ENCODE measurements at places on chromosomes 12 and 14.

GRCh38 chr12:12180136-12180535, 86.7 kb downstream of the LRP6 start:
- DNase-seq: no peak

DNA sequence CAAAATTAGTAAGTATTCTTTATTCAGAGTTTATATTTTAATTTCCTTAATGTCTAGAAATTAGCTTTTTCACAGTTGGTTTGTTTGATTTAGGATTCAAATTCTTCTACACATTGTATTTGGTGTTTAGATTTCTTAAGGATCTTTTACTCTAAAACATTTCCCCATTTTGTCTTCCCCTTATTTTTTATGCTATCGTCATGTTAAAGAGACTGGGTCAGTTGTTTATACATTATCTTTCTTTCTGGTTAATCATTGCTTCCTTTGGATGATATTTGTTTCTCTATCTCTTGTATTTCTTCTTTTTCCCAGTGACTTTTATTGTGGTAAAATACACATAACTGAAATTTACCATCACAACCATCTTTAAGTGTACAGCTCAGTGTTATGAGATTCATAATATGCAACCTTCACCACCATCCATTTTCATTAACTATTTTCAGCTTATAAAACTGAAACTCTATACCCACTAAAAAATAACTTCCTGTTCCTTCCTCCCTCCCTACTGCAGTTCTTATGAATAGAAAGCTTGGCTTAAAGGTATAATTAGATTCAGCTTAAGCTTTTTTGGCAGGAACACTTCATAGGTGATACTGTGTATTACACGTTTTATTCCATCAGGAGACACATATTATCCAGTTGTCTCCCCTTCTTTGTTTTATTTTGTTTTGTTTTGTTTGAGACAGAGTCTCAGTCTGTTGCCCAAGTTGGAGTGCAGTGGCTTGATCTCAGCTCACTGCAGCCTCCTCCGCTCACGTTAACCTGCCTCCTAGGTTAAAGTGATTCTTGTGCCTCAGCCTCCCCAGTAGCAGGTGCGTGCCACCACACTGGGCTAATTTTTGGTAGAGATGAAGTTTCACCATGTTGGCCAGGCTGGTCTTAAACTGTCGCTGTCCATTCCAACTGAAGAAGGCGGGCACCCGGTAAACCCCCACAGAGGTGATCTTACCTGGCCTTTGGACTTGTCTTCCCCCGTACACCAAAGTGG, 45.0 kb downstream of the NOPCHAP1 start:
- no peak for DNase-seq

DNA sequence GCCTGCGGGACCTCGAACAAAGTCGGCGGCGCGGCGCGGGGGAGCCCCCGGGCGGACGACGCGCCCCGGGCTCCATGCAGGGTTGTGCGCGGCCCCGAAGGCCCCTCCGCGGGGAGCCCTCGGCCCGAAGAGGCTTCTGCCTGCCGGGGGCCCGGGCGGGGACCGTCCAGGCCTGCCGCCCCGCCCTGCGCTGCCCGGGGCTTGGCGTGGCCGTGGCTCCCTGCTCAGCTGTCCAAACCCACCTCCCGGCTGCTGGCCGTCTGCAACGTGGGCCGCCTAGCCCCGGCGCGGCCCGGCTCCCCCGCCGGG, 670 bp downstream of the DYRK2 start:
- DNase-seq: peak; percentile 16

DNA sequence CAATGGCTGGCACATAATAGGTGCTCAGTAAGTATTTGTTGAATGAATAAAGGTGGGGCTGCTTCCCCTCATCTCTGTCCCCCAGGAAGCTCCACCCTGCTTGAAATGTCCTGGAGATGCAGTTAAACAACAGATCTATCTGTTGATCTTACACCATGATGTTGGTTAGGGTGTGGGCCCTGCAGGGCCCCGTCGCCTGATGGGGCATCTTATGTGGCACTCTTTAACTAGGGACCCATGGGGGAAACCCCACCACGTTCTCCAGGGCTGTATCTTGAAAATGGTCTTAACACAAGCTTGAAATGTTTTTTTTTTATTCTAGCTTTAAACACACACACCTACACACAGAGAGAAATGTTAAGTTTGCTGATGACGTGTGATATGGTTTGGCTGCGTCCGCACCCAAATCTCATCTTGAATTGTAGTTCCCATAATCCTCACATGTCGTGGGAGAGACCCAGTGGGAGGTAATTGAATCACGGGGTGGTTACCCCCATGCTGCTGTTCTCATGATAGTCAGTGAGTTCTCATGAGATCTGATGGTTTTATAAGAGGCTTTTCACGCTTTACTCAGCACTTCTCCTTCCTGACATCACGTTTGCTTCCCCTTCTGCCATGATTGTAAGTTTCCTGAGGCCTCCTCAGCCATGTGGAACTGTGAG, 741.7 kb downstream of the VRK1 start:
- DNase-seq: no peak

DNA sequence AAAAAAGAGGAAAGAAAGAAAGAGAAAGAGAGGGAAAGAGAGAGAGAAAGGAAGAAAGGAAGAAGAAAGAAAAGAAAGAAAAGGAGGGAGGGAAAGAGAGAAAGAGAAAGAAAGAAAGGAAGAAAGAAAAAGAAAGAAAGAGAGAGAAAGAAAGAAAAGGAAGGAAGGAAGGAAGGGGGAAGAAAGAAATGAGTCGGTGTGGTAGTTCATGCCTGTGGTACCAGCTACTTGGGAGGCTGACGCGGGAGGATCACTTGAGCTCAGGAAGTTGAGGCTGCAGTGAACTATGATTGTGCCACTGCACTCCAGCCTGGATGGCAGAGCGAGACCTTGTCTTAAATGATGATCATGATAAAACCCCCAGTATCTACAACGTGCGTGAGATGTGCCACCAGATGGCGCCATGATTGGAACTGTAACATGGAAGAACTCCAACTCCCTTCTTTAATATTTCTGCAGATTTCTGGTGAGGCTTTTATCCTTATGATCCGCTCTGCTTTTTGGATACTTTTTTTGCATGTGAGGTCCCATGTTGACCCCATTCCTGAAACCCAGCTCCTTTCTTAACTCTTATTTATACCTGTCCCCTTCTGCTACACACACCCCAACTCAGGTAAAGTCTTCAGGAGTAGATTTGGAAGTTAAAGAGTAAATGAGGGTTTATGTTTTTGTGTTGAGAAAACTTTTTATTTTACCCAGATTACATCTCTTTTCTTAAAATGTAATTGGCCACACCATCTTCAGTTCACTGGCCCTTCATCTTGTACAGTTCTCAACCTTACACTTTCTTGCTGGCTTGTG, 25.6 kb downstream of the RNASE10 start:
- DNase-seq: peak; percentile 86

DNA sequence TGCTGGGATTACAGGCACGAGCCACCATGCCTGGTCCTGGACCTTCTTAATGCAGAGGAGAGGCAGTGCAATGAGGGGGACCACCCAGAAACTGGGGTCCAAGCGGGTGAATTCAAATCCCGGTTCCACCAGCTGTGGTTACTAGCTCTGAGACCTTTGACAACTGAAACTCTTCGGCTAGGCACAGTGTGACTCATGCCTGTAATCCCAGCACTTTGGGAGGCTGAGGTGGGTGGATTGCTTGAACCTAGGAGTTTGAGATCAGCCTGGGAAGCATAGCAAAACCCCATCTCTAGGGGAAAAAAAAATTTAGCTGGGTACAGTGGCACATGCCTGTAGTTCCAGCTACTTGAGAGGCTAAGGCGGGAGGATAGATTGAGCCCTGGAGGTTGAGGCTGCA, 5.0 kb upstream of the CD4 start:
- DNase-seq: no peak

GRCh38 chr12:106720696-106721095, 53.8 kb upstream of the RIC8B start:
- DNase-seq: no peak

GRCh38 chr14:56858422-56858821, 48.1 kb upstream of the OTX2 start:
- DNase-seq: no peak

DNA sequence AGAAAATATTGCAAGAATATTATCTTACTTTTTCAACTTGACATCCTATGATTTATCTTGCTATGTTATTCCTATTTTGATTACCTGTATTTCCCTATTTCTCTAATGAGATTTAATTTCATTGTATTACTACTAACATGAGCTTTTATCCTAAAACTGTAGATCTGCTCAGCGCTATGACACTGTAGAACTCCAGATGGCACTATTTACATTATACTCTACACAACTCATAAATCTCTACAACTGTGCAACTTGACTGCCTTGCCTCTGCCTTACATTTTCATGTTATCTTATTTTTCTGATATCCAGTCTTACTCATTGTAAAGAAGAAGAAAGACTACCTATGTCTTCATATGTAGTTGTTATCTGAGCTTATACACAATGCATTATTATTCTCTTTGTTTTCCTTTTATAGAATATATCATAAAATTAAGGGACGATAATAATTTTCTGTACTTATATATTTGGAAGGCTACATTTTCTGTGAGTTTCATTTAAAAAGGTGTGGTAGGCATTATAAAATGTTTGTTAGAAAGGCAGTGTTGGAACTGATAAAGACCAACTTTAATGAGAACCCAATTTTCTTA, 24.1 kb downstream of the NUP37 start:
- peak; percentile 71 for DNase-seq

DNA sequence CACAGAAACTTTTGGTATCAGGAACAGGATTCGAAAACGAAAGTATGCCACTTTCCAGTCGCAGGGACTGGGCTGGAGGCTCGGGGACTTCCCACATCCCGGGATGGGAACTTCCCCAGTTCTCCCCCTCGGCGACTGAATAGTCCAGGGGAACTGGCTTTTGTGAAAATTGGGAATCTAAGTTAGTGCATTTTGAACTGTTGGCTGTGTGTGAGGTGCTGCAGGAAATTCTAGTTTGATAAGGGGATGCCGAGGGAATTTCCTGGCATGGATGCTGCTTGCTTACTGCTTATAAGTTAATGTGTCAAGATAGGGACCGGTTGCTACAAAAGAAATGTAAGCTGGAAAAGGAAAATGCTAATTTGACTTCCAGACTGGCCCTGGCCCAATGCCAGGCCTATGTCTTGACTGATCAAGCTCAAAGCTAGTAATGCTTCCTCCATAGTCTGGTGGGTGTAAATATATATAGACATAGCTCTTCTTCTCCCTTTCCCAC, 73.4 kb upstream of the EIF5 start:
- DNase-seq: peak; percentile 59

GRCh38 chr12:111756196-111756595, 10.5 kb upstream of the ALDH2 start:
- DNase-seq: no peak

DNA sequence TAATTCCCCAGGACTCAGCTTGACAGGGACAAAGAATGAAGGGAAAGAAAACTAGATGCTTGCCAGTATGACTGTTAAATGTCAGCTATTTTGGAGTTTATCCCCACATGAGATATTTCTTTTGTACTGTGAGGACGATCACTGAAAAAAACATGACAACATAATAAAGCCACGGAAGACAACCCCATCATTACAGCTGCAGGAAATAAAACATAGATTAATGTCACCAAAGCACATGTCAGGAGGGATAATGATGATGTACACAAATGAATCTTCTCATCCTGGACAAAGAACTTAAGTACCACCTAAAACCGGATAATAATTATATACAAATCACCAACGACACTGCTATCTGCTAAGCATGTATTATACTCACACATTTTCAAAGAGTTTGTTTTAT, 84.6 kb upstream of the GRIP1 start:
- DNase-seq: no peak

GRCh38 chr12:84976133-84976532, 59.9 kb downstream of the TSPAN19 start:
- DNase-seq: no peak

- DNase-seq: no peak
Measured at GRCh38 chr12:24615967-24616411, 332.9 kb downstream of the BCAT1 start.

DNA sequence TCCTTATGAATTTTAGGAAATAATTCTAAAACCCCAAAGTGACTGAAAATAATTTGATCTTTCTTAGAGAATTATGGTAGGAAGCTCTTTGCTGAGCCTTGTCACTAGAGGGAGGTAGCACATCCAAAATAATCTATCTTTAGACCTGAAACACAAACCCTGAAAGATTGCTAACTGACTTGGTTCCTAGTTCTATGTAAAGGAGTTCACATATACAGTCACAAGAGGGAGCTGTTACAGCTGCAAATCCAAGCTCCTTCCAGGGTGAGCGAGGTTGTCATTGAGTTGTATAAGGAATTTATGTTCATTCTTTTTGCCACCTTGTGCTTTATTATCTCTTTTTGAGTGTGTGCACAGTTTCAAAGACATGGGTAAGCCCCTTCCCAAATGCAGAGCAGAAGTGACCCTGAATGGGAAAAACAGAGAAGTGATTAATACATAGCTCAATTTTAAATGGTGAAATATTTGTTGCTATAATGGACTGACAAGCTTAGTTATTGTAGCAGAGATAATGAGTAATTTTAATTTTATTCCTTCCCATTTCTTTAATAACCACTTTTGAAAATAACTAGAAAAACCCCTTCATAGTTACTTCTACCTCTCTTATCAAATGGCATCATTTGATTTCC, 387.9 kb downstream of the DAD1 start:
- peak; percentile 83 for DNase-seq

GRCh38 chr14:35890308-35890707, 64.2 kb downstream of the BRMS1L start:
- no peak for DNase-seq

- DNase-seq: no peak
Measured at GRCh38 chr12:27864521-27864920, 84.5 kb upstream of the MANSC4 start.

DNA sequence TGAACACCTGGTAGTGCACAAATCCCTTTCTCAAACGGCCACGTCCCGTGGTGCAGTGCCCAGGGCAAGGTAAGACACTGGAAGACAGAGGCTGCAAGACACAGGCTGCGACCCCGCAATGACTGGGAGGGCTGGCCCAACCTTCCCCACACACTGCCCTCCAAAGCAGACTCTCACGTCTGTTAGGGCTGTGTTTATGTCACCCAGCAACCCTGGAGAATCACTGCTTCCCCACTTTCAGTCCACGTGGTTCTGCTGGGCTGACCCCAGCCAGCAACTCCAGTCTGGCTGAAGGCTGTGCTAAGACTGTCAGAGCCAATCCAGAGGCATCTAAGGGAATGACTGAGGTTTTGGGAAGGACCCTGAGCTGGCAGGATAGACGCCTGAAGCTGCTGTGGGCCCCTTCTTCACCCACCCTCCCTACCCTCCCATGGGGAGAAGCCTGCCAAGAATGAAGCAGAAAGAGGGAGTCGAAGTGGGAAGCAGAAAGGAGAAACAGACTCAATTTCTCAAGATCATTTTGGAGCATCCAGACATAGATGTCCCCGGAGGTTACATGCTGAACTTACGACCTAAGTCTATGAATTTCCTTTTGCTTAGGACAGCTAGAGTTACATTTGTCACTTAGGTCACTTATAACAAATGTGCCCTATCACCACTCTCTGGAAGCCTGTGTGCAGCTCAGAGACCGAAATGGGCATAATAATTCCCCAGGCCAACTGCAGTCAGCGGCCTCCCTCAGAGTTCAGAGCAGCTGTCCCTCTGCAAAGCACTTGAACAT, 11.7 kb downstream of the KDM2B start:
- DNase-seq: no peak

Measured in RKO (cell line).